ENCODE measurements at places on chromosomes 2 and 18.

DNA sequence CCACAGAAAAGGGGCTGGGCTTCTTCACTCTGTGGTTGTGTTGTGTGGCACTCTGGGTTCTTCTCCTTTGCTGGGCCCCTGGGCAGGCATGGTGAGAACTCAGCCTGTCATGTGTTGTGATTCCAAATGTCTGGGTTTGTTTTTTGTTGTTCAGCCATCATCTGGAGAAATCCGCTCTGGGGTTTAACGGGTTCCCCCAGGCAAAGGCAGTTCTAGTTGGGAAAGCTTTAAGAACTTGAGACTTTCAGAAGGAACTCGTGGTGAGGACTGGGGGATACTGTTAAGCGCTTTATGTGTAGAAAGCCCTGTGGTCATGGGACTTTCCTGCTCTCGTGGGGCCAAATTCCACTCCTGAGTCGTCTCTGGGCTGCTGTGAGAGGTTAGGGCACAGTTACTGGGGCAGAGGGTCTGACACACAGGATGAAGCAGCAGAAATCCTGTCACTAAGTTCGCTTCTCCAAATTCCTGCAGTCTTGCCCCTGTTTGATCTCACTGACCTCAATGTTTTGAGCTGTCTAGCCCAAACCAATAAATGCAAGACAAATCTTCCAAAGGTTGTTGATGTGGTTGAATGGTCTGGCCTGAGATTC, 87.7 kb downstream of the RAPGEF4 start:
- DNase-seq = no peak

- DNase-seq = no peak
Measured at GRCh38 chr2:38935568-38936172, 46.0 kb downstream of the ARHGEF33 start.

- DNase-seq = no peak
Measured at GRCh38 chr2:3300224-3300995, 77.2 kb downstream of the EIPR1 start.

GRCh38 chr2:240407090-240407489, 28.4 kb upstream of the GPC1 start:
- no peak for DNase-seq

DNA sequence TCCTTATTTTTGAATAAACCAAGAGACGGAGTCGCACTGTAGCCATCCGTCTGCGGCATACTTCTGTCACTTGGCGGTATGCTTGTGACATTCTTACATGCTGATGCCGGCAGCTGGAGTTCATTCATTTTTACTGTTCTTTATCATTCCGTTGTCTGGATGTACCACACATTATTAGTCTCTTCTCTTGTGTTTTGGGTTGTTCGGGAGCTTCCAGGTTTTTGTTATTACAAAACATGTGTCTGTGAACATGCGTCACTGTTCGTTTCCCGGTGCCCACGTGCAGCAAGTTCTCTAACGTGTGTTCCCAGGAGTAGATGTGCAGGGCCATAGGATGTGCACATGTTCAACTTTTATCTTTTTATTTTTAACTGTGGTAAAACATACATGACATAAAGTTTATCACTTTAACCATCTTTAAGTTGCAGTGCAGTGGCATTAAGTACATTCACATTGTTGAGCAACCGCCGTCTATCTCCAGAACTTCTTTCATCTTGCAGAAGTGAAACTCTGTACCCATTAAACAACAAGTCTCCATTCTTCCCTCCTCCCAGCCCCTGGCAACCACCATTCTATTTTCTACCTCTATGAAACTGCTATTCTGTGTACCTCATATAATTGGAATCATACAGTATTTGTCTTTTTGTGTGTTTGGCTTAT, 40.1 kb downstream of the MTCL1 start:
- DNase-seq = no peak

DNA sequence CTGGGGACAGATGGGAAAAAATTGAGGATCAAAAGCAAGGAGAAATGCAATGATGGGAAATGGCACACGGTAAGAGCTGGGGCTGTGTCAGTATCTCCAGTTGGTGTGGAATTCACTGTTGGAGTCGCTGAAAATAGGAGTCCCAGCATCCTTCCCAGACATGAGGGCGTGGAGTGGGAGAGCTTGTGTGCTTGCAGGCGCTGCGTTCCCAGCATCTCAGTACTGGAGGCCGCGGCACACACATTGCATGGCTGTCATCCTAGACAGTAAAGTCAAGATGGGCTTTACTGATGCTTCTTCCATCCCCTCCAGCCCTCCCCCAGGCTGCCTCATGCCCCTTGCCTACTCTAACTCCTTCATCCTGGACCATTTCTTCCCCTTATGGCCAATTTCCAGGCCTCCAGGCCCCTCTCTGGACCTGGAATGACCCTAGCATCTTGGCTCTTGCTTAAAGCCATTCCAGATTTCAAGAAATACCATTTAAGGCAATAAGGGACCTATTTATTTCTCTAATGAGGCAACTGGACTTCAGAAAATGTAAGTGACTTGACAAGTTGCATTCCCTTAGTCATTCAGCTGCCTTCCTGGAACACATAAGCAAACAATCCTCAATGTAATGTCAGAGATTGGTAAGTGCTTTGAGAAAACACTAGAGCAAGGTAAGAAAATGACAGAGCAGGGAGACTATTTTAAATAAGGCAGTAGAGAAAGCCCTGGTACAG, 70.5 kb upstream of the TTC39C start:
- DNase-seq = no peak

DNA sequence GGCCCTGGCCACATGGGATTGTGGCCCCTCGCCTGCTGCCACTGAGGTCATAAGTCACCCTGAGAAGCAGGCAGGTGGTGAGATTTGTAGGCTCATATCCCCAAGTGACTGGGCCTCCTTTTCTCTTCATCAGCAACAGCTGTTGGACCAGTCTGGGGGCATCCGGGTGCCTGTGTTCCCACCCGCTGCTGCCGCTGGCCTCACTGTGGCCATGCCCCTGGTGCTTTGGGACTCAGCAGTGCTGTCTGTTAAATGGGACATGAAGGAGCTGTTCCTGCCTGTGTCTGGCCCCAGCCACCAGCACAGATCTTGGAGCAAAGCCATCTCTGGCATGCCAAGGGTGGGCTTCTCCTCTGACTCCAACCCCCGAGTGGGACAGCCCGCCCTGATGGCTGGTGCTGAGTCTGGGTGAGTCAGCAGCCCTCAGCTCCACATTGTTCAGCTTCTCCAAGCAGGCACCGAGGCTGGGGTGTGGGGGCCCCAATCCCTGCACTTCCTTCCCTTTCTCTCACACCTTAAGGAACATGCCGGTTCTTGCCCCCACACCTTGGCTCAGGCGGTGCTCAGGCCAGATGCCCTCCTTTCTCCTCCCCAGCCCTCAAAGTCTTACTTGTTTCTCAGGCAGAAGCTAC, 207.9 kb downstream of the GLI2 start:
- no peak for DNase-seq

- DNase-seq = no peak
Measured at GRCh38 chr2:48080534-48081316, 174.4 kb upstream of the FBXO11 start.

DNA sequence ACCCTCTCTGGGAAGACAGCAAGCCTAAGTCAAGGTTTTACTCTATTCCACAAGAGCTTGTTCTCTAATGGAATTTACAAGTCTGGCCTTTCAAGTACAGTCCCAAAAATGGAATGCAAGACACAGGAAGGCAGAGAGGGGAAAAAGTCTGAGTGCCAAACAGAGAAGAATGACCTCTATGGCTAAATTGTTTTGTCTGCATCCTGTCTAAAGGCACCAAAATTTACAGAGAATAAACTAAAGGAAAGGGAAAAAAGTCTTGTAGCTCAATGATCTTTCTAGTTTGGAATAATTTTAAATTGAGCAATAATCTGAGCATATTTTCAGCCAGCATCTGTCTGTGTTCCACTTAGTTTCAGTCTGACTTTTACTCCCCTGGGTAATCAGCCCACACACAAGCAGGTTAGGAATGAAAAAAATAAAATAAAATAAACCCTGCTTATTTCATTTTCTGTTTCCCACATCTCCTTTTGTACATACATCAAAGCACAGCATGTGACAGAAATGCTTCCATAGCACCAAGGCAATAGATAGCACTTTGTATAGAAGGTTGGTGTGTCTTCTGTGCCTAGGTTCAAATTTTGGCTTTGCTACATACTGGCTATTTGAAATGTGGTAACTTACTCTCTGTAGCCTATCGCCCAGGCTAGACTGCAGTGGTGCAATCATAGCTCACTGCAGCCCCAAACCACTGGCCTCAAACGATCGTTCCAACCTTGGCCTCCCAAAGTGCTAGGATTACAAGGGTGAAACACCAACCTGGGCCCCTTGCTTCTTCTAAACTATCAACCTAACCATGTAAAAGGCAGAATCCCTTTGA, 105.1 kb downstream of the SLC8A1 start:
- DNase-seq = no peak

- no peak for DNase-seq
Measured at GRCh38 chr2:182716650-182716979, 558 bp downstream of the DNAJC10 start.

DNA sequence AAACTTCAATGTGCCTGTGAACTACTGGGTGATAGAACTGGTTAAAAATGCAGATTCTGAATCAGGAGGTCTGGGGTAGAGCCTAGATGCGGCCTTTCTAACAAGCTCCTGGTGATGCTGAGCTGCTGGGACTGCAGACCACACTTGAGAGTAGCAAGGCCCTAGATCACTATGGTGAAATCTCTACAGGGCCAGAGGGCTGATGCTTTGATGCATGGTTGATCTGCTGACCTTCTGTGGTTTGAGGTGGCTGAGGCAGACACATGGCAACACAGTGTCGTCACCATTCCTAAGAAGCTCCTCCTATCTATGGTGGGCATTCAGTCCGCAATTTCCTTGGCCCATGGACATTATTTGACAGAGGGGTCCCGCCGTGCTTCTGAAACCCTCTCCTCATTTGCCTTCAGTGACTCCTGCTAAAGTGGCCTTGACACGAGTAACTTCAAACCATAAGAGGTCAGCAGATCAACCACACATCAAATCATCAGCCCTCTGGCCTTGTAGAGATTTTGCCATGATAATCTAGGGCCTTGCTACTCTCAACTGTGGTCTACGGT, 19.8 kb downstream of the CCDC68 start:
- no peak for DNase-seq

DNA sequence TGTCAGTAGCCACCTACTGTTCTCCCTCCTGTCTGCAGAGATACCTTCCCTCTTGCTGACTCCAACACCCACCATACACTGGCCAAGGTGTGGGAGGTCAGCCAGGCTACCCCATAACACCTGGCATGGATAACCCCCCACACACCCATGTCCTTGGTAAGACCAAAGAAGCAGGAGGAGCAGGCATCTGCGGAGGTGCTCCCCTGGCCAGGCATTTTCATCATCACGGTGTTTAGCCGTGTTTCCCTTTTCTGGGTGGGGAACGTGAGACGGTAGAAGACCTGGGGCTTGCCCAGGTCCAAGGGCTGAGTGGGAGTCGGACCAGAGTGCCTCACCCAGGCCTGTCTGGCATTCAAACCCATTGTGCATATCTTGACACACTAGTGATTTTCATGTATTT, 150.3 kb downstream of the SMAD7 start:
- no peak for DNase-seq

DNA sequence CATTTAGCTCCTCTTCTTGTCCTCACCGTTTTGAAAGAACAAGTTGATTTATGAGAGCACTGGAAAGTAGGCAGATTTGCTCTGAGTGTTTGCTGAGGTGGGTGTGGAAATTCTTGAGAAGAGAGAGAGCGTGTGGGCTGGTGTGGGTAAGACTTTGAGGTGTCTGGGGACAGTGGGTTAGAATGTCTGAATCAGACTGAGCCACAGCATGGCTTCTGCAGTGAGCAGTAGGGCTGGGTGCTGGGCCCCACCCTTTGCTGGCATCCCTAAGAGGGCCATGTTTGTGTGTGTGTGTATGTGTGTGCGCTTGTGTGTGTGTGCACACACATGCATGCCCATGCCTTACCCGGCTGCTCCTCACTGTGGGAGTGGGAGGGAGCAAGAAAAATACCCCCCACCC, 63.7 kb downstream of the COPS8 start:
- DNase-seq = no peak

GRCh38 chr2:168530982-168531622, 75.0 kb downstream of the CERS6 start:
- no peak for DNase-seq

GRCh38 chr2:216538538-216538937, 39.9 kb downstream of the RPL37A start:
- no peak for DNase-seq

DNA sequence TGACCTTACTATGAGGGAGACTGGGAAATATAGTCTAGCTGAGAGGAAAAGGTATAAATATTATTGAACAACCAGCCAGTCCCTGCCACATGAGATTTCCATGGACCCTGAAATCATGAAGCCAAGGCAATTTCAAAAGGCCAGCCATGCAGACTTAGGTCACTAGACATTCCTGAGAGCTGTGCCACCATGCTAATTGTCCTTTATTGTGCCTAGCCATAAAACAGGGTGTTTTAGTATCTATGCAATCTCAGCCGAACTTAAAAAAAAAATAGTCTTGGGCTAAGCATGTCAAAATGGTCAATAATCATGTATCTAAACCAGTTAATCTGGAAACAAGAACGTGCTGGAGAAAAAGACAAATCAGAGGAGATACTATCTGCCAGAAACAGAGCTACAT, 269.5 kb downstream of the LNPK start:
- no peak for DNase-seq

DNA sequence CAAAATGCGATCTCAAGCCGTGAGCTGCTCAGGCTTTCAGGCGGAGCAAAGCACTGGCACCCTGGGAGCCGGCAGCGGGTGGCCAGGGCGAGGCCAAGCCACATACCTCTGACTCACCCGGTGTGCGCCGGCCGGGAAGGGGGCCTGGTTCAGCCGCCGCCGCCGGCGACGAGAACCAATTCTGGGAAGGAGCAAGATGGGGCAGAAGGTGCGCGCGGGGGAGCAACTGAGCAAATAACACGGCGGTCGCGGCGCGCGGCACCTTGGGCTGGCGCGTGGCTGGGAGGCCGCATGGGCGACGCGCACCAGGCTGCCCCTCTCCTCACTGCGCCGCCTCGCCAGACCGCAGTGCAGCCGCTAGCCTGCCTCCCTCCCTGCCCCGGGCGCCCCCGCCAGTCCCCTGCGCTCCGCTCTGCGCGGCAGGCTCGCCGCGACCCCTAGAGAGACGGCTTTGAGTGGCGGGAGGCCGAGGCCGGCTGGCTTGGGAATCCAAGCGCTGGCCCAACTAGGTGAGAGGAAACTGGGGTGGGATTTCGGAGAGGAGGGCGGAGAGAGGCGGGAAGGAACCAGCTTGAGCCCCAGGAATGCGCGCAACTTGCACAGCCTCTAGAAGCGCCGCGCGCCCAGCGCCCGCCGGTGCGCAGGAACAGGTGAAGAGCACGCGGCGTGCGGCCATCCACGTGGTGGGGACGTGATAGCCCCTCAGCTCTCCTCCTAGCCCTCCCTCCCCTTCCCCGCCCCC, 3.2 kb downstream of the NRP2 start:
- DNase-seq = no peak

GRCh38 chr2:148096012-148096411, 75.1 kb downstream of the MBD5 start:
- no peak for DNase-seq

Data from activated CD8-positive, alpha-beta memory T cell treated with anti-CD3 and anti-CD28 coated beads for 4 hours (primary cell).